Activated T-helper 2 cell treated with anti-CD3 and anti-CD28 coated beads, Interferon-gamma antibody, Interleukin-2, Interleukin-4, amounts not matched to agents 10 μg/mL and 5 μg/mL and 100 μg/mL, durations not matched to agents 14 hours and 24 hours and 36 hours (primary cell): ENCODE measurements at places on chromosomes 1 and 21.

DNA sequence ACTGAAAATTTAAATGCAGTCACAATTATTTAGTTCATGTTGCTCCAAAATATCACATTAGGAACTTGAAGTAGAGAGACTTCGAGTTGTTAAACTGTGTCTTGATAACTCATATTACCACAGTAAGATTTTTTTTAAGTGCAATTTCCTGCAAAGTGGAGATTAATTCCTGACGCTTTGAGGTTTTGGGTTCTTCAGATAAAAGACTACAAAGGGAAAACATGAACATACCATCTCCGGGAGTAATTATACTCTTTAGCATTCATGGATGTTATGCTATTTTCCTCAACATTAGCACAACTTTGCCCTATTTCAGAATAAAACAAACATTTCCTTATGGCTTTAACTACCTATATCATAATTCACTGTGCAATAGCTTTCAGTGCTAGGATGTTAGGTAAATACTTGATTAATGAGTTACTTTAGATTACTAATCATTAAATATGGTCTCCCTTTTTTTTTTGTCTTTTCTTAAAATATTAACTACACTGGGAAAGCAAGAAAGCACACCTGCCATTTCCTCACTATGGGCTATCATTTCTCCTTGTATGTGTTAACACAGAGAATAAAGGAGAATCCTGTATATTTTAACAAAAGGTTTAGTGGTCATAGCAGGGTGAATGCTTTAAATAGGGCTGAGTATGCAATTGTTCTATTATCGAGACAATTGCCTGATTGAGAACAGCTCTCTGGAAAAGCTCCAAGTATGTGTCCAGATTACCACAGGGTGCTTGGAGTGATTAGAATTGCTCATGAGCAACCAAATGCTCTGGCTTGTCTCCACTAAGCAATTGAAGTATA, 252.5 kb upstream of the C1orf105 start:
- DNase-seq = no peak
- H3K27me3 ChIP-seq = peaks cover 1% of the 10 kb centered on the region
- H3K4me1 ChIP-seq = peaks cover 6% of the 10 kb centered on the region
- H3K27ac ChIP-seq = no peak overlapping the region
- no peaks in the 10 kb centered on the region for H3K36me3 ChIP-seq

DNA sequence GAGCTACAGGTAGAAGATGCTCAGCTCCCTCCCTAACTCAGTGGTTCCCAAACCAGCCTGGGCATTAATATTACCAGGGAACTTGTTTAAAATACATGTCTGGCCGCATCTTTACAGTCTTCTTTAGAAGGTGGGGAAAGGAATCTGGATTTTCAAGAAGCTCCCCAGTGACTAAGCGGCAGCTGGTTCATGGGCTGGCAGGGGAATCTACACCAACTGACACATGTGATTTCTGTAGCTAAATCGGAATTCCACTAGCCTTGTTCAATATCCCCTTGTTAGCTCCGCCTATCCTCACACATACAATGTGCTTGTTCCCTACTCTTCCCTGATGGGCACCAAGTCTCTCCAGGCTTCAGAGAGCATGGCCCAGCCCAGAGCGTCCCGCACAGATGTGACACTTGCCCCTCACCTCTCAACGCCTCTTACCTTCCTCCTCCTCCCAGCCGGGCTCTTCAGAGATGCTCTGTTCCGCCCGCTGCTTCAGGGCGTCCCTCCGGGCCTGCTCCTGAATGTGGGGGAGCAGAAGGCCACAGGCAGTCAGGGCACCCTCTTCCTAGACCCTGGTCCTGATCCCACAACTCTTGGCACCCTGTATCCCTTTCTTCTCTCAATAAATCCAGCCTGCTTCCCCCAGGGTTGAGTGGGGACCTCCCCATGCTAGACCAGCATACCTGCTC, 15.3 kb downstream of the TSSK3 start:
- no peak overlapping the region for H3K27ac ChIP-seq
- no peak for DNase-seq
- H3K36me3 ChIP-seq = peaks cover 56% of the 10 kb centered on the region
- no peaks in the 10 kb centered on the region for H3K27me3 ChIP-seq
- peaks cover 1% of the 10 kb centered on the region for H3K4me1 ChIP-seq
- H3K4me3 ChIP-seq = no peak overlapping the region

DNA sequence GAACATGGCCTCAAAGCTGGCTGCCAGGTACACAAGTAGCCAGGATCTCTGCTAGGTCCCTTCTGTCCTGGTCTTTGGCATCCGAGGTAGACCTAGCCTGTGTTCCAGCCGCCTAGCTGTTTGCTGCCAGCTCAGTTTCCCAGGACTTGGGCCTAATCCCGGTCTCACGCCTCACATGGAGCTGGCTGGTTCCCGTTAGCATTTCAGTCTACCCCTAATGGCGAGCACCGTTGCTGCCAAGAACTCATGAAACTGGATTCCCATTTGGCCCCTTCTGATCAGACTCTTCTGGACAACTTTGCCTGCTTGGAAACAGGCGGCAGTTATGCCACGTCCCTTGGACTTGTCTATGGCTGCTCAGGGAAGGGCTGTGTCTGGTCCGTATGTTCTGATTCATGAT, 26.2 kb upstream of the HHAT start:
- no peaks in the 10 kb centered on the region for H3K36me3 ChIP-seq
- H3K27ac ChIP-seq = no peak overlapping the region
- H3K27me3 ChIP-seq = peaks cover 10% of the 10 kb centered on the region

- no peak overlapping the region for H3K27ac ChIP-seq
- H3K27me3 ChIP-seq = no peaks in the 10 kb centered on the region
- no peaks in the 10 kb centered on the region for H3K36me3 ChIP-seq
- no peaks in the 10 kb centered on the region for H3K4me1 ChIP-seq
- no peak for DNase-seq
Observed at GRCh38 chr1:17892225-17892624, 137.1 kb downstream of the ACTL8 start.

GRCh38 chr1:22331618-22332423, 119.8 kb upstream of the ZBTB40 start:
- no peak overlapping the region for H3K27ac ChIP-seq
- H3K4me1 ChIP-seq = no peaks in the 10 kb centered on the region
- H3K36me3 ChIP-seq = no peaks in the 10 kb centered on the region
- peaks cover 7% of the 10 kb centered on the region for H3K27me3 ChIP-seq

- no peak for DNase-seq
- no peak overlapping the region for H3K27ac ChIP-seq
- H3K4me1 ChIP-seq = peaks cover 13% of the 10 kb centered on the region
- no peaks in the 10 kb centered on the region for H3K36me3 ChIP-seq
Observed at GRCh38 chr1:115077984-115078330, 11.3 kb downstream of the TSPAN2 start.
